Glutamatergic neuron (in vitro differentiated cells): ENCODE measurements at places on chromosomes 2 and 18. TPM values are rescaled to one million over a fixed set of nuclear protein-coding genes. Genes with fewer than 3 reads are reported as not detected.

DNA sequence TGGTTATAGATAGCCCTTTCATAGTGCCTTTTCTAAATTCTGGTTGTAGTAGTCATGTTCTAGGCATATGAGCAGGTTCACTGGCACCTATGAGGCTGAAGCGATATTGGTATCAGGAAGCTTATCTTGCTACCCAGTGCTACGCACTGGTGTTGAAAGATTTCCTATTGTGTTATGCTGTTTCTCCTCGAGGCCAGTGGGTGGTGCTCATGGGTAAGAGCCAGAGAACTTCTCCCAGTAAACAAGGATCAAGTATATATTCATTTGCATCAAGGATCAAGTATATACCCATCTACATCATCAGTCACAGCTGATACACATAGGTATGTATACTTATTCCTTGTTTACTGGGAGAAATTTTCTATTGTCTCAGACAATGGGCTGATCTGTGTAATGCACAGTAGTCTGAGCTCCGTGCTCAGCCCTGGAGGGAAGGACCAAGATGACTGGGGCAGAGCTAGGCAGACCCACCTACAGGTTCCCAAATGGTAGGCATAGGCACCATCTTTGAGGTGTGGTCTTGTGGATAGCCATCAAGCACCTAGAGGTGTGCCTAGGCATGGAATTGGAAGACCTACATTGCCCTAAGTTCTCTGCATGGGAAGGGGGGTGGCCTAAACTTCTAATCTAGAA is 101.2 kb upstream of the GALNT13 start:
- no peaks in the 10 kb centered on the region for H3K4me1 ChIP-seq
- no peak overlapping the region for H3K27ac ChIP-seq
- H3K36me3 ChIP-seq = peaks cover 5% of the 10 kb centered on the region
- DNase-seq = no peak
- H3K27me3 ChIP-seq = no peaks in the 10 kb centered on the region

GRCh38 chr2:225328192-225328591 is 71.3 kb upstream of the NYAP2 start:
- H3K36me3 ChIP-seq = no peaks in the 10 kb centered on the region
- DNase-seq = no peak
- H3K4me1 ChIP-seq = no peaks in the 10 kb centered on the region
- no peak overlapping the region for H3K4me3 ChIP-seq
- no peaks in the 10 kb centered on the region for H3K27me3 ChIP-seq

DNA sequence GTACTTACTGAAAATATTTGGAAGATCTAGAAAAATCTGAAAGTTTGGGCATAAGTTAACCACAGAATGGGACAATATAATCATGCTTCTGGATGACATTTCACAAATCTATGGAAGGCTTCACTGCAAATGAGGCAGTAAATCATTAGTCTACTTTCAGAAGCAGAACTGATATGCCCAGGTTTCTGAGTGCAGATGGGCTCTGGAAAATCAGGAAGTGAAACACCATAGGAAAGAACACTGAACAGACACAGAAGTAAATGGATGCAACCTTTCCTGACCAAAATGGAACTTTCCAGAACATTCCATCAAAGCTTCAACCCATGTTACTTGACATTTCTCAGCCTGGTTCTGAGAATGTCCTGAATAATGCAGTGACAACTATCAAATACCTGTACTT is 55.1 kb downstream of the KCNG3 start:
- no peak for DNase-seq
- no peaks in the 10 kb centered on the region for H3K27me3 ChIP-seq
- H3K27ac ChIP-seq = no peak overlapping the region
- H3K4me3 ChIP-seq = no peak overlapping the region
- H3K4me1 ChIP-seq = no peaks in the 10 kb centered on the region

Gene CFC1
- total RNA-seq = 1.8 TPM

Gene IL1RN
- total RNA-seq = not detected

- H3K4me1 ChIP-seq = no peaks in the 10 kb centered on the region
- no peaks in the 10 kb centered on the region for H3K36me3 ChIP-seq
- H3K27me3 ChIP-seq = peaks cover 2% of the 10 kb centered on the region
- DNase-seq = no peak
Observed at GRCh38 chr18:55763805-55764204, 175.8 kb upstream of the TCF4 start.

- no peak overlapping the region for H3K4me3 ChIP-seq
- H3K27ac ChIP-seq = no peak overlapping the region
- H3K27me3 ChIP-seq = peaks cover 6% of the 10 kb centered on the region
- peaks cover 3% of the 10 kb centered on the region for H3K4me1 ChIP-seq
- DNase-seq = no peak
- no peaks in the 10 kb centered on the region for H3K36me3 ChIP-seq
Observed at GRCh38 chr2:226802573-226802972, 3.0 kb upstream of the IRS1 start.

GRCh38 chr2:36270758-36271157 is 84.8 kb upstream of the CRIM1 start:
- no peaks in the 10 kb centered on the region for H3K27me3 ChIP-seq
- DNase-seq = no peak
- H3K4me1 ChIP-seq = no peaks in the 10 kb centered on the region
- H3K36me3 ChIP-seq = peaks cover 9% of the 10 kb centered on the region

Gene KHK
- total RNA-seq = 5.3 TPM

GRCh38 chr2:171553236-171553635 is 31.0 kb downstream of the CYBRD1 start:
- H3K27ac ChIP-seq = no peak overlapping the region
- no peaks in the 10 kb centered on the region for H3K36me3 ChIP-seq
- H3K4me3 ChIP-seq = no peak overlapping the region
